ENCODE measurements at places on chromosomes 1 and 21.

- no peak for DNase-seq
Observed at GRCh38 chr1:225441314-225442122, 13.7 kb upstream of the LBR start.

- no peak for DNase-seq
Observed at GRCh38 chr1:118985640-118986554, 2.2 kb downstream of the TBX15 start.

DNA sequence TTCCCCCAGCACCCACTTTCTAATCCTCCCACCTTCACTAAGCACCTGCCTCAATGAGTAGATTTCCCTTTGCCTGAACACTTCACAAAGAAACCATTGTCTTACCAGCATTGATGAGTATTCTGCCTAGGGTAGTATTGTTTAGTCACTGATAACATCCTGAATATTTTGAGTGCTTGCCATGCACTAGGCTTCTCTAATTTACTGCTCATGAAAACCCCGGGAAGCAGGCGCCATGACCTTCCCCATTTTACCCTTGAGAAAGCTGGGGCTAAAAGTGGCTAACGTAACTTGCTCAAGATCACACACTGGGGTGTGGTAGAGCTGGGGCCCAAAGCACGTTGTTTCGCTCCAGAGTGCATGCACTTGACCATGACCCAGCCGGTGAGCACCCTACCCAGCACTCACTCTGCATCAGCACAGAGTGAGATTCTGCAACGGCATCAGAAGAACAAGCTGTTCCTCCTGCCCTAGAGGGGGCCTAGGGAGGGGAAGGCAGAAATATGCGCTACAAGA is 10.6 kb upstream of the F3 start:
- DNase-seq, result no peak

DNA sequence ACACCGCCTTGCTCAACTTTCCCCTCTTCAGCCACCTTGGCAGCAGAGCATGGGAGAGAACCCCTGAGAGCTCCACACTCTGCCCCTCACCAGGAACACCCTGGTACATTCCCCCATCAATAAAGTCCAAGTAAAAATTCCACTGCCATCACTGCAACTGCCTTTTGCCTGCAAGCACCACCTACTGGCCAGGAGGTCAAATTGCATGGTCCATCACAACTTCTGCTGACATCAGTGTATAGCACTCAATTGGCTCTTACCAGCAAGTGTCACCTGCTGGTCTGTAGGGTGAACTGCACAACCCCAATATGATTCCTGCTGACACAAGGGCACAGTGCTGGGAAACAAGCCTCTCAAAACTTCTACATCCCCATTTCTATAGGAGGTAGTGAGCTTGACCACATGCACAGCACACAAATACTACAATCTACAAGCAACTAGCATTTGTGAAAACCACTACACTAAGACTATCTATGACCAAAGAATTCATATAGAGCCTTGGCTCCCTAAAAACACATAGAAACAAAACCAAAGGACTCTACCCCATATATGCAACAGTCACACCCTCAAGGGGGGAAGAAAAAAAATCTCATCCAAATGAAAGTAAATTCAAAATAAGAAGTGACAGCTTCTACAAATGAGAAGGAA is 69.2 kb downstream of the FASLG start:
- DNase-seq, result no peak

DNA sequence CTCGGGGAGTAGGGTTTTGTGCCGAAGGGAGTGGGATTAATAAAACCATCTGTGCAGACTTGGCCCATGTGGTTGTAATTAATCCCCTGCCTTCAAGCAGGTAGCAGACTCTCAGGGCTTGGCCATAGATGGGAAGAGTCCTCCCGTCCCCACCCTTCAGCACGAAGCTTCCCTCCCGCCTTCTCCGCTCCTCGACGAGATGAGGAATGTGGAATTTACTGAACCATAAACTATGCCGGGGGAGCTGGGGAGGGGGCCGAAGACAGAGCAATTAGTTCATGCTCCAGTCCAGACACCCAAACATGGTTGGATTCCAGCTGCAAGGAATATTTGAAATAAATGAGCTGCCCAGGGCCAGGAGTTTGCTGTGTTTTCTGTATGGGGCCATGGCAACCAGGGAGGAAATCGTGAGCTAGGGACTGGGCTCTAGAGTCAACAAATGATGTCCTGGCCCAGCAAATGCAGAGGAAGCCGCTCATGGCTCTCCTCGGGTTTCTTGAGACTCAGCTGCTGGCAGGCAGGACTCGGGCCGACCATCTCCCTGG is 78.8 kb downstream of the SPSB1 start:
- DNase-seq, result no peak

GRCh38 chr1:40919475-40920011 is 57.4 kb upstream of the CITED4 start:
- DNase-seq, result no peak

- DNase-seq, result no peak
Observed at GRCh38 chr1:192527950-192528349, 47.6 kb upstream of the RGS1 start.

GRCh38 chr1:205232127-205232820 is 4.5 kb downstream of the TMCC2 start:
- DNase-seq, result no peak

DNA sequence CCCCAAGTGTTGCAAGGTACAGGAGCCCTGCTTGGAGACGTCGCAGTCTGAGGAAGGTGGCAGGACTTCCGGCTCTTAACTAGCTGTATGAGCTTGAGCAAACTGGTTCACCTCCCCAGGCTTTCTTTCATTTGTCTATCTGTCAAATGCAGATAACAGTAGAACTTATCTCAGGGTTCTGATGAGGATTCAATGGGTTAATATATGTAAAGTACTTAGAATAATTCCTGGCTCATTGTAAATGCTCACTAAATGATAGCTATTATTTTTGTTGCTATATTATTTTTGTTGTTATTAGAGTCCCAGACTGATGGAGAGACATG is 108.5 kb upstream of the IPO9 start:
- DNase-seq, result no peak

- DNase-seq, result peak; percentile 96
Observed at GRCh38 chr1:23394684-23395083, 25.0 kb upstream of the ZNF436 start.

GRCh38 chr1:30469426-30469825 is 254.0 kb downstream of the MATN1 start:
- DNase-seq, result no peak

GRCh38 chr1:85568660-85569059 is 11.9 kb upstream of the CCN1 start:
- DNase-seq, result no peak

GRCh38 chr1:236027104-236027503 is 37.8 kb downstream of the NID1 start:
- DNase-seq, result no peak

- DNase-seq, result no peak
Observed at GRCh38 chr1:185645686-185646085, 88.5 kb upstream of the HMCN1 start.

GRCh38 chr1:101407505-101408211 is 170.8 kb downstream of the S1PR1 start:
- DNase-seq, result no peak

- no peak for DNase-seq
Observed at GRCh38 chr1:184152974-184153373, 101.4 kb downstream of the TSEN15 start.
